Brain microvascular endothelial cell (primary cell): ENCODE measurements at places on chromosomes 5 and 9.
A peak's percentile ranks its signal among the peaks of the same experiment; 100 is the strongest.

- DNase-seq = peak; percentile 29
Observed at GRCh38 chr5:55324815-55325418, 17.1 kb downstream of the MTREX start.

DNA sequence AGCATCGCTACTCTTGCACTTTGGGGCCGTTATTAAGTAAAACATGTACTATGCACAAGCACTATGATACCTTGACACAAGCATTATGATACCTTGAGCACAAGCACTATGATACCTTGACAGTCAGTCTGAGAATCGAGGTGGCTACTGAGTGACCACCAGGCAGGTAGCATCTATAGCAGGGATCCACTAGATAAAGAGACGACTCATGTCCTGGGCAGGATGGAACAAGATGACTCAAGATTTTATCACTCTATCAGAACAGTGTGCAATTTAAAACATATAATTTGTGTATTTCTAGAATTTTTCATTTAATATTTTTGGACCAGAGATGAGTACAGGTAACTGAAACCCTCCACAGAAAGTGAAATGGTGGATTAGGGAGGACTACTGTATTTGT, 16.9 kb downstream of the CHSY3 start:
- DNase-seq = no peak

- no peak for DNase-seq
Observed at GRCh38 chr5:13943676-13944075, 812 bp downstream of the DNAH5 start.

GRCh38 chr9:86445671-86446070, 91.5 kb upstream of the TUT7 start:
- DNase-seq = no peak

DNA sequence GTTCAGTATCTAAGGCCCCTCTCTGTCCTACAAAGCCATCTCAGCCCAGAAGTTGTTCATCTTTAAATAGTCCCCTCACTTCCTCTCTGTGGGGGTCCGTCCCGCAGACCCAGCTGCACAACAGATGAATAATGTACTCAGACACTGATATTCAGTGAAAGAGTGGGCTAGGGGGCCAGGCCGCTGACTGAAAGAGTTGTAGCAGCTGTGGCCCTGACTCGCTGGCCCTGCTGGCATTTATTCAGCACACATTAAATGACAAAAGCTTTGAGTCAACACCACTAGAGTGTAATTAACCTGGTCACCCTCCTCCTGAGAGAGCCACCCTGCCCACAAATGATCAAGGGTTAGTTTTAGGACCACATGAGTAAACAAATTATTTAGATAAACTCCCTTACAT, 76.3 kb downstream of the MED10 start:
- DNase-seq = no peak

- DNase-seq = no peak
Observed at GRCh38 chr5:137665678-137666460, 70.0 kb downstream of the KLHL3 start.

DNA sequence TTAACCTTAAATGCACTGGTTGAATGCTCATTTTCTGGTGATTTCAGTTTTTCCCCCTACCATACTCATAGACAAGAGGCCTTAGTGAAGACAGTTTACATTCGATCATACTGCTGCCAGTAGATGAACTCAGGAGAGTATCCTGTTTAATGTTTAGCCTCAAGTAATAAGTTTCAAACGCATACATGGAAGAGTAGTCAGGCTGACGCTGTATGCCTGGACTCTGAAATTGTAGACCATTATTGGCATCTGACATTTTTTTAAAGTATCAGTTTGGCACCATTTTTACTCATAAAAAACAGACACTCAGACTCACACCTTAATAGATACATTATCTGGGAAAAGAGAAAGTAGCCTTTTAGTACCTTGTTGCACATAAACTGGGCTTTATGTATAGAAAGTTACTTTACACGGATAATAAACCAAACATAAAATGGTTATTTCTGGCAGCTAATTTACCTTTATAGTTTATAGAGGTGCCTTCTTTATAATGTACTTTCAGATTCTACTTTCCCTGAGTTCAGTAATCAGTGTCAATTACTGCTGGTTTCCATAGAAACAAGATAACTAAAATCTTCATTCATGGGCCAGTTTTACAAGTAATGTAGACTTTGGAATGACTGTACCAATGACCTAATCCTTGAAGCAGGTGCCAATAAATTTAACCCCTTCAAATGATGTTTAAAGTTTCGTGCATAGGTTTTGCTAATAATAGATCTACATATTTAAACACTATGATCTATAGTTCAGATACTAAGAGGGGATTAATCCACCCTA, 183.8 kb upstream of the ITGA1 start:
- DNase-seq = no peak

DNA sequence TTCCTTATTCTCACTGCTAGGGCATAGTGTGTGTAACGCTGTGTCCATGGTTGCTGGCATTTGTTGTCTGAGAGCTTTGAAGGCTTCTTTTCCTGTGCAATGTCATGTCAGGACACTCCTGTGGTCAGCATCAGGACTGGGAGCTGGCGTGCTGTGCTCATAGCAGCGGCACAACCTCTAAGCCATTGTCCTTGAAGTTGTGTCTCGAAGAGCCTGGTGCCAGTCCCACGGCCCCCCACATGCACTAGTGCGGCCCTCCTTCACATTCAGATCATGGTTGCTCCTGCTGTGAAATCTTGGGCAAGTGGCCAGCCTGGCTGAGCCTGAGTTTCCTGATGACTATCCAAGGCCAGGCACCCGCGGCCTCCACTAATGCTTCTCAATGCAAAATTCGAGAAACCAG, 32.4 kb downstream of the PDZD2 start:
- no peak for DNase-seq

DNA sequence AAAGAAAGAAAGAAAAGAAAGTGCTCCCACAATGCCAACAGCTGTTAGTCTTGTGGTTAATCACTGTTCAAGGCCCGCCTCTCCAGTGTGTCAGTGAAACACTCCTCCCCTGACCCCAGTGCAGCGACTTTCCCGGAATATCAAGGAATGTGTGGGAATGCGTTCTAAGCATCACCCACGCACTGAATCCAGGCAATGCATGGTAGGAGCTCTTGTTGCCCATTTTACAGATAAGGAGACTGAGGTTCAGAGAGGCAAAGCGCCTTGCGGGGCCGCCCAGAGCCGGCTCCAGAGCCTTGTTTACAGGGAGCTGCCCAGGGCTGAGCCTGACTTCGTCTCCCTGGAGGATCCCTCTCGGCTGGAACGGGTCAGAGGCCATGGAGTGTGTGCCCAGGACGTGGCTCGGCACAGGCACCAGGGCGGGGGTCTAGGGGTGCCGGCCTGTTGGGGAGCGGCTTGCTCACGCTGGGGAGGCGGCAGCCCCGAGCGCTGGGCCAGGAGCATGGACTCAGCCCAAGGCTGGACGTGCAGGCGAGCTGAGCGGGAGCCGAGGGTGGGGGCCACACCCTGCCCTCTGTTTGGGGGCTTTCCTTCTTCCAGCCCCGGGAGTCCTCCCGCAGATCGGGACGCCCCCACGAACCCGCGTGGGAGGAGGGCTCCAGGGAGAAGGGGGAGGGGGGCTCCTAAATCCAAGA, 823 bp downstream of the ST6GALNAC6 start:
- peak; percentile 74 for DNase-seq

GRCh38 chr5:163766936-163767670, 261.7 kb downstream of the MAT2B start:
- DNase-seq = no peak

- DNase-seq = peak; percentile 52
Observed at GRCh38 chr5:94908889-94909480, 290.5 kb downstream of the SLF1 start.

DNA sequence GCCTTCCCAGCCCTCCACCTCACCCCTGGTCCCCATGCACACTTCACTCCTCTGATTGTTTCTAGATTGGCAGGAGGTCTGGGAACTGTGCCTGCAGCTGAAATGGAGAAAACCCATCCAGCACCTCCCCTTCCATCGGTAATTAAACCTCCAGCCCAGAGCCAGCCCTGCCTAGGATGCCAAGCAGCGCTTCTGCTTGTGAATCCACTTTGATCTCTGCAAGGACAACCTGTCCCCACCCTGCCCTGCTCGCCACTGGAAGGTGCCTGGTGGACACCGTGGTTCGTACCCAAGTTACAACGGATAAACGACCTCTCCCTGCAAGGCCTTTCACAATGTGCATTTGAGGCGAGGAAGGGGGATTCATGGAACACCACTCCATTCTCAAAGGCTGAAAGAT, 50.6 kb downstream of the IRX2 start:
- no peak for DNase-seq

GRCh38 chr5:142323480-142324135, 1.2 kb downstream of the SPRY4 start:
- no peak for DNase-seq

GRCh38 chr5:120609570-120609969, 145.5 kb downstream of the PRR16 start:
- no peak for DNase-seq

- no peak for DNase-seq
Observed at GRCh38 chr5:60503771-60504170, 196.2 kb downstream of the DEPDC1B start.

GRCh38 chr5:151812757-151813309, 41.1 kb downstream of the G3BP1 start:
- peak; percentile 22 for DNase-seq

DNA sequence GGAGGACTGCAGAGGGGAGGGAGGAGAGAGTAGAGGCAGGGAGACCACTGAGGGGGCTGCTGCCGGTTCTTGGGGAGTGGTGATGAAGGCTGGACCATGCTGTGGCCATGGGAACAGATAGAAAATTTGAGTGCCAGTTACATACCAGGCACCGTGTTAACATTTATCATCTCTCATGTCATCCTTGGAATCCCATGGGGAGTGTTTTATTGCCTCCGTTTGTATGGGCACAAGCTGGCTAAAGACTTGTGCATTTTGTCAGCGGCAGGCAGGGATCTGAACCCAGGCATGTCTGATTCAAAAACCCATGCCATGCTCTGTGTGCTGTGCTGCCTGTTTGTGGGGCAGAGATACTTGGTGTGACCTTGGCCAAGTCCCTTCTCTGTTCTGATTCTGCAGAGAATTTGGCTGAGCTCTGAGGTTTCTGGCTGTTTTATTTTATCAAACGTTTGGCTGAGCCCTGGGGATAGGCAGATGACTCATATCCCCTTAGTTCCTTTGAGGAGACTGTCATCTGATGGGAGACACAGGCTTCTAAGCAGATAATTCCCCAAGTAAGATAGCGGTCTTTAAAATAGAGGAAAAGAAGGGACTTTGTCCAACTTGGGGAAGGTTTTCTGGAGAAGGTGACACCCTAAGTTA, 22.2 kb downstream of the COL27A1 start:
- peak; percentile 59 for DNase-seq

GRCh38 chr9:13651969-13652663, 372.6 kb upstream of the MPDZ start:
- no peak for DNase-seq

DNA sequence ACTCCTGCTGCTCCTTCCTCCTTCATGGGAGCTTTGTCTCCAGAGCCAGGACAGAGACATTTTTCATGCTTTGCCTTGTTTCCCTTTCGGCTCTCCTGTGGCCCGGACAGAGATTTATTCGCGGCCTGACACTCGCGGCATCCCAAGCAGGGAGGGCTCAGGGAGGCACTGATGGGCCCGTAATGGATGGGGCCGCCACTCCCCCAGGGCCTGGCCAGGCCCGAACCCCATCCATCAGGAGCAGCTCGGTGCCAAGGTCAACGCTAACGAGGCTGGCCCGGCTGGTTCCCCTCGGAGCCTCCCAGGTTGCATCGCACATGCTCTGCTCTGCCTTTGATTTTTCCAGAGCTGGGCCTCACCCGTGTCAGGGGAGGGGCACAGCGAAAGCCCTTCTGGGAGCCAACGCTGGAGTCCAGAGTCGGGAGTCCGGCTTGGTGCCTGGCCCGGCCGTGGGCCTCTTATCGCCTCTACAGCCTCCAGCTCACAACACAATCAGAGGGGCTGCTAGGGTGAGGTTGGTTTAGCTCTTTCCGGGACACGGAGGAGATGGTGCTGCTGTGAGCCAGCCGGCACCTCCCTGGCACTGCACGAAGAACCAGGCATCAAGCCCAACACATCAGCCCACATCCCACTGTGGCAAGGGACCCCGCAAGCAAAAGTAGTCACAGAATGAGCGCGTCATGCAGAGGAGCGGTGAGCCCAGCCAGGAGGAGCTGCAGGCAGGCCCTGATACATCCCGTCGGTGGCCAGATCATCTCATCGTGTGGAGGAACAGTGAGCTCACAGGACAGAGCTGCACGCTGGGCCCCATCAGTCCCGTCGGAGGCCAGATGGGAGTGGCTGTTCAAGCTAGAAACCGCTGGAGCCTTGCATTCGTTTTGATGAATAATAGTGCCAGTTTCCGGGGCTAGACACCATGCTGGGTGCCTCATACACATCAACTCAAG, 72.2 kb upstream of the BARHL1 start:
- DNase-seq = no peak

GRCh38 chr9:102631559-102631958, 363.6 kb upstream of the CYLC2 start:
- DNase-seq = peak; percentile 14

DNA sequence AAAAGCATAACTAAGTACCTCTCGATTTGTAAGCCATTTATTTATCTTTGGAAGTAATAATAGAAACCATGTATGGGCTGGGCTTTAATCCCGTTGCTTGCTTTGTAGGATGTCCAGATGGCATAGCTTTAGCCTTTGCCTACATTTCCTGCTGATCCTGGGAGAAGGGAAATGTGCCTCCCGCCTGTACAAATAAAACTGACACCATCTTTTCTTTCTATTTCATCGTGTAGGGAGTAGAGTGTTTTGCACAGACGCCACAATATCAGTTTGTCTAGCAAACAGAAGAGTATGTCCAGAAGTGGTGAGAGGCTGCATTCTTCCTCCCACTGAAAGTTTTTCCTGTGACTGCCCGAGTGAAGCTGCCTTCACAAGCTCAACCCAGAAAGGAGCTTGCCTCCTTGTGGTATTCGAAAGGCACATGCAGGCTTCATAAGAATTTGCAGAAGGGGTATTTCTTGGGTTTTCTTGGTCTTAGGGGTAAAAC, 24.7 kb upstream of the TJP2 start:
- DNase-seq = peak; percentile 79

GRCh38 chr9:108838017-108838416, 17.8 kb downstream of the ACTL7B start:
- DNase-seq = no peak

DNA sequence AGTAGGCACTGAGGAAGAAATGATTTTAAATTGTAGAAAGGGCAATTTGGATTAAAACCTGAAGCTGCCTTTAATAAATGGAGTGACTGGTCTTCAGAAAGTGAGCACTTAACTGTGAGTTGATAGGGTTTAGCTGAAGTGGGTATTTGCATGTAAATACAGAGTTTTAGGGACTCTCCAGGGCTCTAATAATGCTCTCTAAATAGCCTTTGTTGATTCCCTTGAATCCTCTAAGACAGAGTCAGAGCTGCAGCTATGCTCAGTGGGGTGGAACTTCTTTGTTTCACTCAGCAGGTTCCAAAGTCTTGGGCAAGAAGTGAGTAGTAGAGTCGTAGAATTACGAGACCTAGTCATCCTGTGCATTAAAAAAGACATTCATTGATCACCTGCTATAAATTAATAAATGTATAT, 21.4 kb downstream of the GLRA1 start:
- DNase-seq = no peak

GRCh38 chr5:150438873-150439546, 10.5 kb downstream of the RPS14 start:
- no peak for DNase-seq
